ENCODE measurements at places on chromosomes 13 and 19.
A peak's percentile ranks its signal among the peaks of the same experiment; 100 is the strongest.

GRCh38 chr13:44710576-44710975 is 134.4 kb upstream of the TSC22D1 start:
- DNase-seq: peak; percentile 87

DNA sequence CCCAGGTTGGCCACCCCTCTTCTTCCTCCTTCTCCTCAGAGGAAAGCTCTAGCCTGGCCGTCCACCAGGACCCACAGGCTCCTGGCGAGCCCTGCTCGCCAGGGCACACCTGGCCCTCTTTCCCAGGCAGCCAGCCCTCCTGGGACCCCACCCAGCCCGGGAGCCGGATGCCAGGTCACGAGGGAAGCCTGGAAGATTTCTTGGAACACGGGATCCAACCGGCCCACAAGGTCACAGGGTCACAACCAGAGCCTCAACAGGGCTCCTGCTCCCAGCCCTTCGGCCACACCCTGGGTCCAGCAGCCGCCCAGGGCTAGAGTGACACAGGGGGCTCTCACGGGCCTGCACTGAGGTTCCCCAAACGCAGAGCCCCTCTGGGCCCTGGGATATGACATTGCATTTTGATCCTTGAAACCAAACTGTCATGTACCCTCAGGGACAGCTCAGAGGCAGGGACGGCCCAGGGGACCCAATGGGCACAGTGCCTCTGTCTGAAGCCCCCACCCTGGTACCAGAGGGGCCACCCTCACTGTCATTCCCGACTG is 5.5 kb downstream of the MKNK2 start:
- no peak for DNase-seq

DNA sequence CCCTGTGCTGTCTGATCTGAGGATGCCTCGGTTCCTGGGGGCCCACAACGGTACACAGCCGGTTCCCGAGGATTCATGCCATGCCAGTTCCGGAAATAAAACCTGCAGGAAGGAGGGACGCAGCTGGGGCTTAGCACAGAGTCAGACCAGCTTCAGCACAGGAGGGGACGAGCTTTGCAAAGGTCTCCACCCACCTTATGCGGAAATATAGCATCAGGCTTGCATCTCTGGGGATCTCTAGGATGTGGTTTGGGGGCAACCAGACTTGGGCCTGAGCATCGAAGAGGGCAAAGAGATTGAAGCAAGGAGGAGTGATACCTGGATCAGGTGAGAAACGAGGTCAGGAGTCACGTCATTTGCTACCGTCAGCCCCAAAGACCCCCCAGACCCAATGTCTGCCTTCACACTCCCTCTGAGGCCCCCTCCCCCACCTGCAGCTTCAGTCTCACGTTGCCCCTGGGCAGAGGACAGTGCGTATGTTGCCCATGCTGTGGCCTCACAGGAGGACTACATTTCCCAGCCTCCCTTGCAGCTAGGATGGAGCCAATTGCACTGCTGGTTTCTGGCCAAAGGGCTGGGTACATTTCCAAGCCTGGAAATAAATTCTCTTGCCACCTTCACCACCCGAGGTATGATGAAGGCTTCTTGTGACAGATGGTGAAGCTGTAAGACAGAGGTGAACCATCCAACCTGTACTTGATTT is 12.1 kb downstream of the TYK2 start:
- no peak for DNase-seq

DNA sequence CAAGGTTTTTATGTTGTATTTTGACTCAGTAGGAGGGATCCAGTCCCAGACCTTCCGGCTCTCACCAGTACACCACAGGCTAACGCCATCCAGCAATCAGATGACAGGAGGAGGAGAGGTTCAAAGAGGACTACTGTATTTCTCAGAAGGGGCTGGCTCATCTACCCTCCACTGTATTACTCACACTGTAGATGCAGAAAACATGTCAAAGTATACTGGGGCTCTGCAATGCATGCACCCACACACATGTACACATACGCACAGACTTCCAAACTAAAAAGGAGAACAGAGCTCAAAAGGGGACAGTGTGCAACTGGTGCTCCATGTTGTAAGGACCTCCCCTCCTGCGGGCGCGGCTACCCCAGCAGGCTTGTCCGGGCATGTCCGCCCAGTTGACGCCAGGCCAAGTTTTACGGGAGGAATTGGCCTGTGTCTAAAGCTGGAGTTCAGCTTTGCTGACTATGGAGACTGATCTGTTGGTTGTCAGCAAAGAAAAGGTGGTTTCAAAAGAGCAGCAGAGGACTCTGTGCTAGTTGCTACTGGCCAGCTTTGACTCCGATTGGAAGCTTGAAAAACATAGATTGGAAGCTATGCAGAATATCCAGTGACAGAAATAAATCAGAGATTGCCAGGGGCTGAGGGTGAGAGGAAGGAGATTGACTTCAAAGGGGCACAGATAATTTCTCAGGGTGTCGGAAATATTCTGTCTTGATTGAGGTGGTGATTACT is 314.2 kb downstream of the DLEU7 start:
- DNase-seq: peak; percentile 57

DNA sequence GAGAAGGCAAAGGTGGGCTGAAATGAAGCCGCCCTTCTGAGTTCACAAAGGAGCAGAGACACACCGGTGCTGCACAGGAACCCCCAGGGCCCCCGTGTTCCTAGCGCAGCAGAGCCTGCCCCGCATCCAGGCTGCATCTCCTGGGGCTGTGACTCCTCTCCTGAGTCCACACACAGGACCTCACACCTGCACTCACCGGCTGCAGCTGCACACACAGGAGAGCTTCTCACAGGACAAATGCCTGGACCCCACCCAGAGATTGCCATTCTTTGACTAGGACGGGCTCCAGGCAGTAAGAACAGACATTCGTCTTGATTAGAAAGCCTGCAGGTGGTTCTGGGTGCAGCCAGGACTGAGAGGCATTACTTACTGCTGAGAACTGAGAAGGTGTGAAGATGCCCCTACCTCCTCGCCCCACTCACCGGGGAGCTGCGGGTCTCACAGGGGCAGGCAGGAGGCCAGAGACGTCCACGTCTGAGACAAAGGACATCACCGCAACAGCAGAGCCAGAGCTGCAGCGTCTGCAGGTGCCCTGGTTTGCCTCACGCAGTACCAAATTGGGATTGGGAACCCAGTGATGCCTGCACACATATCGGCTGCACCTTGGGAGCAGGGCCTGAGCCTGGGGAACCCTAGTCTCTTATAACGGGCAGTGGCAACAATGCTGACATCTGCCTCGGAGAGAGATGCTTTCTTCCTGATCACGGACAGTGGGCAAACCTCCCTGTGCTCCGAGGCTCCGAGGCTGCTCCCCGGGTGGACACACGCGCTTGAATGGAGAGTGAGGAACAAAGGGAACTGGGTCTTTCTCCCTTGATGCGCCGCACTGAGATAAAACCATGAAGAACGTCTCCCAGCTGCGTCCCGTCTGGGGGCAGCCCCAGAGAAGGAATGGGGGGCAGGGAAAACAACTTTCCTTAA is 50.4 kb downstream of the RASA3 start:
- DNase-seq: no peak

- no peak for DNase-seq
Observed at GRCh38 chr13:51697181-51697580, 106.8 kb downstream of the DHRS12 start.

Data from fibroblast of skin of left quadriceps (primary cell).